ENCODE measurements at places on chromosomes 4 and X. TPM values are rescaled to one million over a fixed set of nuclear protein-coding genes. Genes with fewer than 3 reads are reported as not detected.

The SUPT20HL2 gene
- not detected for total RNA-seq

The AFM gene
- not detected for total RNA-seq

The TMSB15C gene
- total RNA-seq, result 0.11 TPM

The FAM9B gene
- not detected for total RNA-seq

The MAGEA2 gene
- not detected for total RNA-seq

The SOWAHD gene
- not detected for total RNA-seq

The GYPA gene
- not detected for total RNA-seq

The SMARCAD1 gene
- total RNA-seq, result 10.5 TPM

The NLGN3 gene
- total RNA-seq, result 0.32 TPM

The NPFFR2 gene
- not detected for total RNA-seq

The SHROOM2 gene
- total RNA-seq, result 0.11 TPM

The DRD5 gene
- not detected for total RNA-seq

The IL3RA gene
- total RNA-seq, result 8.3 TPM

The RAB39B gene
- not detected for total RNA-seq

The CPE gene
- 18.2 TPM for total RNA-seq

The UGT2B10 gene
- total RNA-seq, result not detected

The CXorf51A gene
- total RNA-seq, result not detected

The IL2RG gene
- 1.2 TPM for total RNA-seq

The AKAP4 gene
- not detected for total RNA-seq

The REELD1 gene
- total RNA-seq, result not detected

The F9 gene
- not detected for total RNA-seq

The ARAF gene
- total RNA-seq, result 109 TPM

The SLC10A6 gene
- total RNA-seq, result 0.30 TPM

The SMIM10 gene
- 2.1 TPM for total RNA-seq

The TMEM271 gene
- not detected for total RNA-seq

The GYPB gene
- not detected for total RNA-seq

The MAGEA10 gene
- total RNA-seq, result not detected

The MID1IP1 gene
- 123 TPM for total RNA-seq

The TMPRSS11F gene
- not detected for total RNA-seq

The PDE6B gene
- total RNA-seq, result 0.30 TPM

The GPRASP1 gene
- total RNA-seq, result 1.9 TPM

The ZFP92 gene
- total RNA-seq, result 0.38 TPM

The UCHL1 gene
- 53.7 TPM for total RNA-seq

The KIAA0232 gene
- 79.8 TPM for total RNA-seq

The FHIP1A gene
- total RNA-seq, result 46.7 TPM

The AWAT2 gene
- total RNA-seq, result not detected

The GPC3 gene
- total RNA-seq, result 2.3 TPM

The UGT2B15 gene
- total RNA-seq, result not detected

The ITGB1BP2 gene
- total RNA-seq, result 15.7 TPM

The TMEM31 gene
- total RNA-seq, result not detected

The ARHGAP36 gene
- 1.1 TPM for total RNA-seq

The XK gene
- total RNA-seq, result 8.9 TPM

The SLITRK4 gene
- total RNA-seq, result 39.2 TPM

The RS1 gene
- total RNA-seq, result not detected

The PROM1 gene
- 0.84 TPM for total RNA-seq
